ENCODE measurements at places on chromosomes 6 and 20.

- no peak for DNase-seq
Measured at GRCh38 chr6:139983555-139984276, 609.3 kb upstream of the CITED2 start.

GRCh38 chr6:122833021-122833491 is 44.0 kb downstream of the SMPDL3A start:
- no peak for DNase-seq

DNA sequence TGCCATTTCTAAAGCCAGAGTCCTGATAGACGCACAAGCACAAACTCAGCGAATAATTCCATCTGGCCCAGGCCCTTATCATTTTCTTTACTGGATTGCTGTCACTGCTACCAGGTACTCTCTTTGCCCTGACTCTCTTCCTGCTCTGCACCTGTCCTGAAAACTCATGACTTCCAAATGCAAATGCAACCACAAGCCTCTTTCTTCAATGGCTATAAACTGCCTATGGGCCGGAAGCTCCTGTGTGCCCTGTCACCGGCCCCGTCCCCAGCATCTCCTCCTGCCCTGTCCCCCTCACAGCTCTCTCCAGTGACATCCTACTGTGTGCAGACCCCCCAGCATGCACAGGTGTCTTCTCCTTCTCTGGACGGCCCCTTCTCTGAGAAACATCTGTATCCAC is 302.6 kb downstream of the GMDS start:
- DNase-seq: no peak

- no peak for DNase-seq
Measured at GRCh38 chr20:44962483-44962882, 2.3 kb upstream of the TOMM34 start.

DNA sequence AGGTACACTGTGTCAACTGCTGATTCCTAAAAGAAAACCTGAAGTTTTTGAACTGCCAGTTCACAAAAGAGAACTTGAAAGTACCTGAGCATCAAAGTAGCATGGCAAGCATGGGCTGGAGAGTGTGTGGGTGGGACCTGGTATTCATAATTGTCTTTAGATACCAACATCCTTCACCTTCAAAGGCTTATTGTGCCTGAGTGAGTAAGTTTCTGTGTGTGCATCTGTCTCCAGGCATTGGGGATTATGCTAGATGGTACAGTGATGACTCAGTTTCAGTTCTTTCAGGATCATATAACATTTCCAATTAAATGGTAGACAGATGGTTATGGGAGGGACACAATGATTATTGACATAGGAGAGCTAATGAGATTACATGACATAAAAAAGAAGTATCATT is 238.5 kb downstream of the ZFAND3 start:
- DNase-seq: peak; percentile 55

- DNase-seq: no peak
Measured at GRCh38 chr6:124577734-124578281, 384.4 kb upstream of the RNF217 start.

DNA sequence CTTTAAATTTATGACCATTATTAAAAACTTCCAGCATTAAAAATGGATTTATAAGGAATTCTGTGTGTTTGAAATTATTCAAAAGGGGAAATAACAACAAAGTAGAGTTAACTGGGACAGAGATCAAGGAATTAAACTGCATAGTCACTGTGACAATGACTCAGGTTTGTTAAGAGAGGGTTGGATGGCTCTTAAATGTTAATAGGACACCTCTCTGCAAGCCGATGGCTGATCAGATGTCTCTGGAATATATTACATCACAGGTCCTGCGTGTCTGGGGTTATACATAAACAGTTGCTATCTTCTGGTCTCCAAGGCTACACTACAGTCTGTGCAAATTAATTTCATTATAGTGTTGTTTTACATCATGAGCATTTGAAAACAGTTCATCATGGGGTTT is 574.3 kb downstream of the COL12A1 start:
- DNase-seq: no peak

- no peak for DNase-seq
Measured at GRCh38 chr6:144544266-144544830, 259.2 kb downstream of the UTRN start.

GRCh38 chr20:41394931-41395666 is 28.5 kb upstream of the EMILIN3 start:
- DNase-seq: no peak

DNA sequence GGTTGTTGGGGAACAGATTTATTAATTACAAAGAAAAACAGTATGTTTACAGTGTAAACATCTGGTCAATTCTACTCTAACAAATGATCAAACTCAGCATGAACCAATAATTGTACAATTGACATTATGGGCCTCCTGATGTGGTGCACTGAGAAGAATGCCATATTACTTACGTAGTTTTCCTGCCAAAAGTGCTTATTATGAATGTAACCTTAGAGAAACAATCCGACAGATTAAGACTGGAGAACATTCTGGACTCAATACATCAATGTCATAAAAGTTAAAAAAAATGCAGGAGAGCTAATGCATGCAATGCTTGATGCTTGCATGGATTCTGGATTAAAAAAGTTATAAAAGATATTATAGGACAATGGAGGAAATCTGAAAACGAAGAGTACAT is 69.0 kb downstream of the LYRM4 start:
- DNase-seq: no peak

GRCh38 chr6:116438590-116439448 is 22.4 kb upstream of the CALHM6 start:
- DNase-seq: no peak
